ENCODE measurements at places on chromosomes 3 and 15.

- DNase-seq = no peak
Observed at GRCh38 chr15:39670687-39671086, 89.8 kb downstream of the THBS1 start.

GRCh38 chr3:64028754-64029153 is 5.5 kb upstream of the PSMD6 start:
- DNase-seq = no peak

DNA sequence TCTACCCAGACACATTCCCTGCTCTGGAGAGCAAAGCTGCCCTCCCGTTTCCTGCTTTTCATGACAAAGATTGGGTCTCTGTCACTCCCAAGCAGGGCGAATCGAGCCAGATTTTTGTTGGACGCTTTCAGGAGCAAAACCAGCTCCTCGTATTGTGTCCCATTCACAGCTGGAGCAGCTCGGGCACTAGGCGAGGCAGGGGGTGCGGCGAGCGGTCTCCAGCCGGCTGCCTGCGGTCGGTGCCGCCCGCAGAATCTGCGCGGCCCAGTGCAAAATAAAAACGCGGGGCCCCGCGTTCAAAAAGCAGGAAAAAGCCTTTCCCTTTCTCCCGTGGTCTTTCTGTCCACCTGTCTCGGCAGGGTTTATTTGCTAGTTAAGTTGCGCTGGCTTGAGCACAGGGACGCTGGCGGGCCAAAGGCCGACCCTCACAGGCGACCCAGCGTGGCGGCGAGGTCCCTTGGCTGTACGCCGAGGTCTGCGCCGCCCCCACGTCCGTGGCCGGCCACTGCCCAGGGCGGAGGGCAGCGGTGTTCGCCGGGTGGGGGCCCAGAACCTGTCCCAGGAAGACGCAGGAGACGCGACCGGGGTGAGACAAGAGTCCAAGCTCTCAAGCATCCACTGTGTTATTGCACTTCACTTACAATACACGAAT is 71.2 kb downstream of the CYP19A1 start:
- DNase-seq = peak; percentile 31

DNA sequence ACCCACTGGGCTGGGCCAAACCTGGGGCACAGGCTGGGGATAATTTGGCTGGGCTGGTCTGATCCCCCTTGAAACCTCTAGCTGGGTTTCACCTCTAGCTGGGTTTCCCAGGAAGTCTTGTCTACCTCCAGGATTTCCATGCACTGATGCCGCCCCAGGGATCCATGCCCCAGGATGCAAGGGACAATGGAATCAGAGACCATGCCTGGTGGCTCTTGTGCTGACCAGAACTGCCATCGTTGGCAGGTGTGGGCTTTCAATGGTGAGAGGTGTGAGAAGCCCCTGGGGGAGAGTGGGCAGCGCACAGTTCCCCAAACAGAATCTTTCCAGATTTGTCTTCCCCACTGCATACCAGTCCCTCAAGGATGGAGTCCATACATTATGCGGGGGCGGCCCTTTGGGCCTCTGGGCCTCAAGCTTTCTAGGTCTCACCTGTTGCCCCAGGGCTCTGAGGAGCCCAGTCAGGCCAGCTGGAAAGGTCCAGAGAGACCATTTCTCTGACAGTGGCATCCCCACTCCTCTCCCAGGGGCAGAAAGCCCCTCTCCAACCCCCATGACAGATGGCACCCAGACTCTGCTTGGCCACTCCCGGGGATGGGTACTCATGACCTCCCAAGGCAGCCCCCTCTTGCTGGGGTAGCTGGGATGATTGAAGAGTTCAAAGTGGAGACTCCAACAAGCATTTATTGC is 35.4 kb downstream of the EPHB3 start:
- DNase-seq = no peak

GRCh38 chr15:40908095-40908494 is 13.8 kb downstream of the VPS18 start:
- no peak for DNase-seq

GRCh38 chr15:89127054-89127702 is 38.9 kb downstream of the ABHD2 start:
- DNase-seq = no peak

DNA sequence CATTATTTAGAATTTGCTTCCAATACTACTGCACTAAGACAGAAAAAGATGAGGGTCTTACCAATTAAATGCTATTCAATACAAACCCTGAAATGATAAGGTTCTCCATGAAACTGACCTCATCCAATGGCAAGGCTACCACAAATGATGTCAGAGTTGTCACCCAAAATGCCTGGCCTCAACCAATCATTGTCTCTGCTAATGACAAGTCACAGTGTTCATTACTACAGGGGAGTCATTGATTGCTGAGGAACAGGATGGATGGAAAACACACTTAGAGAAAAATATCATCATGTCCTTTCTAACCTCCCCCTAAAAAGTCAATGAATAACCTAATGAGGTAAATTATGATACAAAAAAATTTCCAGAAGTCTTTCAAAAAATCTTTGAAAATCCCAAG is 91.0 kb downstream of the FOXP1 start:
- no peak for DNase-seq

DNA sequence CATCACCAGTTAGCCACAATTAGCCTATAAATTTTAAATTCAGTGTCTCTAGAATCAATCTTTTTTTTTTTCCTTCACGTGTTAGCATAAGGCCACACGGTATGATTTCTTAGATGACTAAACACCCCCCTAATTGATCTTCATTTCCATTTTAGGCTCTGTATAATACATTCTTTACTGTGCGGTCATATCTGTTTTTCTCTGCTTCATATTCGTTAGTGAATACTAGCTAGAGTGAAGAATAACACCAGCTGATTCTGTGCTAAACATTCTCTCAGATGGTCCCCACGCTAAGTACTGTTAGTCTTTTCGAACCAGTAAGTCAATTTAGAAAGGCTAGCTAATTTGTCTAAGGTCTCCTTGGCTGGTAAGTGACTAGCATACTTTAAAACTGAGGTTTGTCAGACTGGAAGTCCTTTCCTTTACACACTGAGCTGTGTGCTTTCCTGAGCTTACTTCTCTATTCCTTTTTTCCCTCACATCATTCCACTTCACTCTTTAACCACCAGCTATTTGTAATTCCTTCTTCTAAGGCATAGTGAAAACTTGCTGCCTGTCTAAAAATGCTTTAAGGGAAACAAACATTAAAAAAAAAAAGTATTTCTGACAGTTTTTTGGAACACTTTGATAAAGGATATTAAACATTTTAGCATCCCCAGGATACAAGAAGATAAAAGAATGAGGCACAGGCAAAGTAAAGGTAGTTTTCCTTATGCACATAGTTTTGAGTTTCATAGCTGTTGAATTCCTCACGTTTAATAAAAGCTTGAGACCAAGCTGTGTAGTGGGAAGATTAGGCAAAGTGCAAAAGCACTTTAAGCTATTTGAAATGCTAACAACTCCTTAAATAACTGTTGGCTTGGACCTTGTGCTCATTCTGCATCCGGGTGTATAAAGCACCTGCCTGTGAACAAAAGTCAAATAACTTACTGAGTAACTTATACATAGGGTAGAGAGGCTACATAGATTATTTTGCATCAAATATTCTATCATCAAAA is 17.1 kb downstream of the ZFAND6 start:
- DNase-seq = no peak

DNA sequence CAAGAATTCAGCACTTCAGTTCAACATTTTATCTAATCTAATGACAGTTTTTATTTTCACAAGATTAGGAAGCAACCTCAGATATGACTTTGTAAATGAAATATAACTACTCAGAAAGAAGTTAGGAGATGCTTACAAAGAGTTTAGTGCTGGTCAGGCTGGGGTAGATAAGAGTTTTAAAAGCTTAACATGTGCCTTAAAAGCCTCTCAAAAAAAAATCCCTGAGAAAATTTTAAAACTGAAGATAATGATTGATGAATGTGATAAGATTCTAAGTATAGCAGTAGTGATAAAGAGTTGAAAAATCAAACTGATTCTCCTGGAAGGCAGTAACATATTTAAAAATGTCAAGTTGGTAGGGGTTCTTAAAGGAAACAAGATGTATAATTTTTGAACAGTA is 478.2 kb downstream of the NLGN1 start:
- no peak for DNase-seq

DNA sequence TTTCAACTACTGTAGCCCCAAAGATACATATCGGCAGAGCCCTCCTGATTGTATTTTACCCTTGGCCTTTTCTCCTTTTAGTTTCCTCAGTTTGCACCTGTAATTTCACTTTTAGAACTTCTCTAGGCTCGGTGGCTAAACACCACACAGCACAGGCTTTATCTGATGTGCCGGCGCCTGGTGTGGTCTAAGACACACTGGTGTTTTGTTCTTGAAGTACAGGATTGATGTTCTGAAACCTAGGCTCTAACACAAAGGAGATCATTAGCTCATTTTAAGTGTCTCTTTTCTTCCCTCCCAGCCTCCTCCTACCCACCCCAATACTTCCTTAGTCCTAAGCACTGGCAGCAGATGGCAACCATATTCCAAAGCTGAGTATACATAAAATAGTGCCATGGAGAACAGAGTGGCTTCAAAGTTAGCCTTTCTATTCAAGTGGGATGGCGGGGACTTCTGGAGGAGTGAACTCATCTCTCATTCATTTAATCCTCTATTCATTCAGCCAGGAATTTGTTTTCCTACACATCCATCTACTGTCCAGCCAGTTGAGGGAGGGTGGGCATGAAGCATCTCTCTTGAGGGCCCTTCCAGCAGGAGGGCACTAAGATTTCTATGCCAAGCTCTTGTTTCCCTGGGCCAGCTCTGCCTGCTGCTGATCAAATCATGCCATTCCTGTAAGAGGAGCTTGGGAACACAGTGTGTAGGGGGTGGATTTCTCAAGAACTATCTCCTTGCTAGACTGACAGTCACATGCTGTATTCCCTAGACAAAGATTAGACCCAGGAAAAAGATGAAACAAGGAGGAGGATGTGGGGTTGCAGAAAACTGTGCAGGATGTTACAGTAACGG is 71.2 kb downstream of the TIGIT start:
- DNase-seq = no peak

GRCh38 chr3:124701687-124702086 is 28.6 kb upstream of the UMPS start:
- DNase-seq = peak; percentile 78

DNA sequence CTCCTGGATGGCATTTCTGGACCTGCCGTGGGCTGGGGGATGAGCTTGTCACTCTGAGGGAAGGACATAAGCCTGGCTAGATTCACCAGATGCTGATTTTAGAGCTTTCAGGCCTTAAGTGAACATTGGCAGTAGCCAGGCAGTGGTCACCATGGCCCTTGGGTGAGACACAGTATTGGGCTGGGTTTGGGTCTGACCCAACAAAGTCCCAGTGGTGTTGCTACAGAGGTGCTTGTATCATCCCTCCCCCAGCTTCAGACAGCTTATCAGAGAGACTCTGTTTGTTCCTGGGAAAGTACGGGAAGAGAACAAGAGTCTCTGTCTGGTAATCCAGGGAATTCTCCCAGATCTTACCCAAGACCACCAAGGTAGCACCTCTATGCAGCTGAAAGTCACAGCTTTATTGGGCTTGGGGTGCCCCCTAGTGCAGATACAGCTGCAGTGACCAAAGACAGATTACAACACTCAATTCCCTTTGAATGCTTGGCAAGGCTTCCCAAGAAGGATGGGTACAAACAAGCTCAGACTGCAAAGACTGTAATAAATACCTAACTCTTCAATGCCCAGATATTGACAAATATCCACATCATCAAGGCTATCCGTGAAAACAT is 9.8 kb upstream of the RUVBL1 start:
- DNase-seq = no peak

DNA sequence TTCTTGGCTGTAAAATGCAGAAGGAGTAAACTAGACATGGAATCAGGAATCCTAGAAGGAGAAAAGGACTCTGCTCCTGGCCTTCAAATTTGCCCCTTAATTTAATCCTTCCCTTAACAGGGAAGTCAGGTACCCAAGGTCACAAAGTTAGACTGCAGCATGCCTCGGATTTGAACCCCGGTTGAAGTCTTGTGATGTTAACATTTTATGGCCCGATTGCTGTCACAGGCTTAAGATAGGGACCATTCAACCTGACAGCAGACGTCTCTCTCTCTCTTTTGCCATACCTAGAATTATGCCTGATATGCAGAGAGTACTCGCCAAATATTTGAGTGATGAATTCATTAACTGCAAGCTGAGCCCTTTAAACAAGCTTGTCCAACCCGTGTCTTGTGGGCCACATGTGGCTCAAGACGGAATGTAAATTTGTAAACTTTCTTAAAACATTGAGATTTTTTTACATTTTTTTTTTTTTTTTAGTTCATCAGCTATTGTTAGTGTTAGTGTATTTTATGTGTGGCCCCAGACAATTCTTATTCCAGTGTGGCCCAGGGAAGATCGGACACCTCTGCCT is 217.2 kb downstream of the THSD4 start:
- DNase-seq = no peak

DNA sequence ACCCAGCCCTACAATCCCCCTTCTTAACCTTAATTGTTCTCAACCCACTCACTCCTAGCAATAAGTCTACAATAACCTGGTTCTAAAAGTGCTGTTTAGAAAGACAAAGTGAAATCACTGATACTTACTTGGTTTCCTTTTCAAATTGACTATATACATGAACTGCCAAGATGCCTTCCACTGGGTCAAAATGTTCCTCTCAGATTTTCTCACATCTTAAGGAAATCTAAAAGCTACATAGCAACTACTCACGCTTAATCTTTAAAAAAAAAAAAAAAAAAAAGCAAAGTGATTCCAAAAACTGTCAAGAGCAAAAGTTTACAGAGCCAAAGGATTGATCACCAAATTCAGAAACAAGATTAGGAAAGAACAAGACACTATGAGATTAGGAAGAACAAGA is 68.7 kb upstream of the MAP4 start:
- no peak for DNase-seq

DNA sequence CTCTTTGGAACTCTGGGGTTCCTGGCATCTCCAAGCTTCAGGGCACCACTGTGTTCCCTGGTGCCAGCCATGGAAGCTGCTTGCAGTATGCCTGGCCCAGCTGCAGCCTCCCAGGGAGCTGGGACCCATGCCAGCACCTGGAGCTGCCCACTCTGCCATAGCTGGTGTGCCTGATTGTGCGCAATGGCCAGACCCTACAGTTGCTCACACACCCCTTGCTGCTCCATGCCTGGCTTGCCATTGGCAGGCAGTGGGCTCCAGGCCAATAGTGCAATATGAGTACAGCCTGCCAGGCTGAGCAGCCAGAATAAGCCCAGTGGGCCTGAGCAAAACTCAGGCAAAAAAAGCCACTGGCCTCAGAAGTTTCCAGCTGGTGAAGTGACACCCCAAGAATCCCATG is 43.8 kb upstream of the LRRFIP2 start:
- DNase-seq = no peak

GRCh38 chr15:73870700-73871408 is 2.5 kb upstream of the TBC1D21 start:
- no peak for DNase-seq
